ENCODE measurements at places on chromosomes 5 and 9.
A peak's percentile ranks its signal among the peaks of the same experiment; 100 is the strongest.

- DNase-seq, result peak; percentile 81
Observed at GRCh38 chr5:167633931-167634341, 657.5 kb upstream of the WWC1 start.

DNA sequence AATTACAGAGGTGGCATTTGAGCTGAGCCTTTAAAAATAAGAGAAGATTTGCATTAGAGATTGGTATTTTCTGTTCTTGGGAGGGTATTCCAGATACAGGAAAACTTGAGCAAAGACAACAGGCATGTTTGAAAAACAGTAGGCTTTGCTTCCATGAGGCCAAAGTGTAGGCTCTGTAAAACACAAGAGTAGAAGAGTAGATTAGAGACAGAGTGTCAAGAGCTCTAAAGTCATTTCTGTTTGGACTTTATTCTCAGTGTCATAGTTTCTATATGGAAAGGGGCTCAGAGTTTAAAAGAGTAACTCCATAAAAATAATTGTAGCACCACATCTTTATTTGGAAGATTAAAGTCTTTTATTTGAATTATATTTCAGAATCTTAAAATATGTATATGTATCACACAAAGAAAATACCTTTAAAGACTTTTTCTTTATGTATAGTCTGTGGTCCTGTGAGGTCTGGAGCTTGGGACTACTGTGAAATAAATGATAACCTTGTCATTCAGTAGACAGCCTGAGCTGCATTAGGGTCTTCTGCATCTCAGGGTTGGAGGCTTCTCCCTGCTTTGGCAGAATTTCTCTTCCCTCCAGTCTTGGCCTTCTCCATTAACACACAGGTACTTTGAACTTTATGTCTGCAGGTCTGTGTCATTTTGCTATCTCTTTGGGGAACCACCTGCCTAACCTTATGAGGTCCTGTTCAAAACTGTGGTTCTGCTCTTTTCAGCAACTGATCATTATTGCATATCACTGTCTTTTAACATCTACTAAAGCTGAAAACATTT is 73.6 kb downstream of the ZSWIM6 start:
- DNase-seq, result no peak

GRCh38 chr5:146363161-146363874 is 24.7 kb downstream of the POU4F3 start:
- no peak for DNase-seq

DNA sequence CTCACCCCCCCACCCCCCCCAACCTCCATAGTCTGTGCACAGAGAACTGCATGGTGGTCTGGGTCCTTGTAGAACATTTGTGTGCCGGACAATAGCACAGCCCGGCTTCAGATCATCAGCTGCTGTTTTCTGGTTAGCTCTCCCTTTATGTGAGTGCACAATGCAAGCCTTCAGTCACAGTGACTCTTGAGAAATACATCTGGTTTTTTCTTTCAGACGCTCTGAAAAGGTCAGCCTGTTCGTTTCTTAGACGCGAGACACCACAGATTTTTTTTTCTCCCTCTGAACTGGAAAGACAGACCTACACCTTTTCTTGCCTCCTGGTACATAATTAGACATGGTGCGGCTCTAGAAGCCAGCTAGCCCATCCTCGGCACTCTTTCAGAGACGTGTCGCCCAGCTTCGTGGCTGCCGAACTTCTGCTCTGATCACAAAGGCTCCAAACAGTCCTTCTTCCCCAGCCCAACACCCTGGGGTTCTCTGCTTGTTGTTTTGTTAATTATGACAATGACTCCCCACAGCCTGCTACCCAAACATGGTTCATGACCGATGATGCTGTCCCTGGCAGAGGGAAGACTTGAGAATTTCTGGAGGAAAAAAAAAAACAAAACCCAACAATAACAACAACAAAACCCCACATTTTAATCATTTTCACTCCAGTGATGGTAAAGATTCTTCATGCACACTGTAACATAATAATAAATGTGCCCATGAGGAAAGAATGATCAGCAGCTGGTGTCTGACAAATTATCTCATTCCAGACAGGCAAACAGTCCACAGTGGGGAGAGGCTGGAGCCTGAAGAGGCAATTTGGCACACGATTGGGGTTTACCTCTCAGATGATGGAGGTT is 241.4 kb upstream of the ZNF462 start:
- DNase-seq, result peak; percentile 10

- DNase-seq, result no peak
Observed at GRCh38 chr9:85056203-85056572, 386.7 kb downstream of the NTRK2 start.

DNA sequence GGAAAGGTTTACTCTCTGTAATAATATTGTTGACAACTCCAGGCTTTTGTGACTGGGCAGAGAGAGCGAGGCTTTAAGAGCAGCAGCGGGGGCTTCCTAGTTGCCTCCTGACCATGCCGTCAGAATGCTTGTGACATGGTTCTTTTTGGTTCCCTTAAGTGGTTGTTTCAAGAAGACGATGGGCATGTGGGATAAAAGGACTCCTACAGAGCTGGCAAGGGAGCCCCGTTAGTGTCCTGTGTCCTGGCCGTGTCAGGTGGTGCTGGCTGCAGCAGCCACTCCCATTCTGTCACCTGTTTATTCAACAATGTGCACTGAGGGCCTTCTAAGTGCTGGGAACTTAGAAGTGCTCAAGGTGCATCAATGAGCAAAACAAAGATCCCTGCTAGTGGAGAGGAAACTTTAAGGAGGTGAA is 19.7 kb downstream of the LCP2 start:
- no peak for DNase-seq

- DNase-seq, result peak; percentile 75
Observed at GRCh38 chr9:34612788-34613390, 992 bp upstream of the RPP25L start.

DNA sequence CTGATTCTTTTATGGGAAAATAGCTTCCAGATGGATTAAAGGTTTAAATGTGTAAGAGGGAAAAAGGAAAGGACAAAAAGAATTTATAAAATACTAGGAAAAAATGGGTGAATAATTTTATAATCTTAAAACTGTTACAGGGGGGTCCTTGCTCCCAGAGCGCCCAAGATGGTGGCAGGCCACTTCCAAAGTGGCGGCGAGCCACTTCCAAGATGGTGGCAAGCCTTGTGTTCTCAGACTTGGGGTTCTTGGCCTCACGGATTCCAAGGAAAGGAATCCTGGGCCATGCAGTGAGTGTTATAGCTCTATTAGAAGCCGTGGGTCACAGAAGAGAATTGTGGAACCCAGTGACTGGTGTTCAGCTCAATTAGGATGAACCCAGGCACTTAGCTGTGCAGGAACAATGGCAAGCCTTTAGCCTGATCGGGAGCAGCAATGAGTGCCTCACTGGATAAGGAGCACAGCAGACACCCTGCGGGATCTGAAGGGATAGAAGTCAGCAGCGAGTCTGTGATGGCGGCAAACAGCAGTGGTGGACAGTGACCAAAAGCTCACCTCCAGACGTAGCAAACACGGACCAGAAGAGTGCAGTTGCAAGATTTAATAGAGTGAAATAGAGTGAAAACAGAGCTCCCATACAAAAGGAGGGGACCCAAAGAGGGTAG is 83.2 kb upstream of the SNCAIP start:
- no peak for DNase-seq

- DNase-seq, result no peak
Observed at GRCh38 chr5:109483395-109483971, 73.7 kb upstream of the PJA2 start.

Data from fibroblast of skin of back (primary cell).